ENCODE measurements at places on chromosomes 1 and 21. TPM values are rescaled to one million over a fixed set of nuclear protein-coding genes. Genes with fewer than 3 reads are reported as not detected.

DNA sequence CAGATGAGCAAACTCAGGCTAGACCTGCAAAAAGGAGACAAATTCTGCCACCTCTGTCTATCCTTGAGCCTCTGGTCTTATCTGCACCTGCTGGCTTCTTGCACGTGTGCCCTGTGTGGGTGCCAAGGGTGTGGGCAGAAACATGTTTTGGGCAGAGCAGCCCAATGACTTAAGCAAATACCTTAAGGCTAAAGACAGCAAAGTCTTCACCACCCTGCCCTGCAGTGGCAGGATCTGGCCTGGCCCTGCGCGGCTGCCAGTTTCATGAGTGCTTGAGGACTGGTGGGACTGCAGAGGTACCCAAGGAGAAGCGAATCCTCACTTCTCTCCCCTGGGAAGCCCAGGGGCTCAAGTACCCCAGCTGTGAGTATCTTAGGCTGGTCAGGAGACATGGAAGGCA is 3.8 kb upstream of the SLC26A9 start:
- DNase-seq: no peak

GRCh38 chr1:234550341-234551031 is 59.5 kb downstream of the IRF2BP2 start:
- DNase-seq: no peak

- DNase-seq: no peak
Observed at GRCh38 chr21:27817902-27818623, 851.2 kb upstream of the ADAMTS5 start.

DNA sequence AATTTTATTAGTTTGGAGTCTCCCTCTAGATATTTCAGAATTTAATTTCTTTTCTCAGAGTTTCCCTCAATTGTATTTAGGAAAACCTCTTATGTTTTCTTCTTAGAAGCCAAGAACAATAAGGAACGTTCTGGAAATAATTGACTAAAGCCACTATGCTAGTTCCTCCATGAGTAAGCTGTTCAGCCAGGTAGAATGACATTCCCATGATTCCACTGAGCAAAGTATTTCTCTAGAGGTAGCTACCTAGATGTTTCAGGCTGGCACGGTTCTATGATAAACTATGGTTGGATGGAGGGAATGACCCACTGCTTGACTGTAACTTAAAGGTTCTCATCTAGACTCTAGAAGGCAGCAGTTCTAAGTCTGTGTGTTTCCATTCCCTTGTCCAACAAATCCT is 62.4 kb downstream of the CLDN17 start:
- DNase-seq: no peak

GRCh38 chr1:68811806-68812205 is 314.9 kb upstream of the DEPDC1 start:
- DNase-seq: no peak

DNA sequence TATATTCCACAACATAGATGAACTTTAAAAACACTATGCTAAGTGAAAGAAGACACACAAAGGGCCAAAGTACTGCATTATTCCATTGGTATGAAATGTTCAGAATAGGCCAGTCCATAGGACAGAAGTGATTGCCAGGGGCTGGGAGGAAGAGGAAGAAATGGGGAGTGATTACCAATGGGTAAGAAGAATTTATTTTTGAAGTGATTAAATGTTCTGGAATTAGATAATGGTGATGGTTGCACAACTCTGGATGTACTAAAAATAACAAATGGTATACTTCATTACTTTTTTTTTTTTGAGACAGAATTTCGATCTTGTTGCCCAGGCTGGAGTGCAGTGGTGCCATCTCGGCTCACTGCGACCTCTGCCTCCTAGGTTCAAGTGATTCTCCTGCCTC is 61.7 kb downstream of the CHD5 start:
- DNase-seq: no peak

C1orf167 gene
- not detected for total RNA-seq

RSPH1 gene
- not detected for total RNA-seq

GRCh38 chr21:41979751-41980369 is 26.0 kb upstream of the C2CD2 start:
- DNase-seq: no peak

GRCh38 chr1:172497230-172497629 is 35.7 kb upstream of the SUCO start:
- DNase-seq: no peak

Measured in glomerular endothelial cell (primary cell).